ENCODE measurements at places on chromosomes 13 and 19.
A peak's percentile ranks its signal among the peaks of the same experiment; 100 is the strongest.

GRCh38 chr19:9757544-9758501 lies 10.7 kb downstream of the ZNF846 start:
- DNase-seq: no peak

DNA sequence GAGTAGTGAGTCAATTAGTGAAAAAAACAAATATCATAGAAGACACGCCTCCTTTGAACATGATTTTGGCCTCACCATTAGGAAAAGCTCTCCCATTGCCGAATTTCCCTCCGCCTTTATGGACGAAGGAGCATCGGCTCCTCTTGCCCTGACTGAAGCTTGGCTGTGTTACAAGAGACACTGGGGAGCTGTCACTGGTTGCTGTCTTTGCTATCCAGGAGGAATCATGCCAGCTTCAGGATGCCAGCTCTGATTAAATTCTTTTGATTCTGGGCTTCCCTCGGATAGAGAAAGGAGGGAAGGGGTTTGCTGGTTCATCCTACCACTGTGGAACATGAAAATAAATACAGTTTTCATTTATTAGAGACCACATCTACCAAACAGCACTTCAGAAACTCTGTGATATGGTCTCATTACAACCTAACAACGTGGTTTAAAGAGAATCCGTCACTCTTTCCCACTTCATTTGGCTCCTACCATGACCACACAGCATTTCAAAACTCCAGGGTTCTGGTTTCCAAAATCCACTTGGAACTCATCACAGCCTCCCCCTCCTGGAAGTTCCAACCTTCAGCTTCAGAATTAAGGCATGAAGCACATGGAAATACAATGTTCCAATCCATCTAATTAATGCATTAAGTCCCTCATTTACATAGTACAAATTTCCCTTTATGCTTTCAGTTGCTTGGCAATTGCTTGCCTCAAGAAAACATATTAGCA lies 446.0 kb downstream of the EFNB2 start:
- DNase-seq: no peak

DNA sequence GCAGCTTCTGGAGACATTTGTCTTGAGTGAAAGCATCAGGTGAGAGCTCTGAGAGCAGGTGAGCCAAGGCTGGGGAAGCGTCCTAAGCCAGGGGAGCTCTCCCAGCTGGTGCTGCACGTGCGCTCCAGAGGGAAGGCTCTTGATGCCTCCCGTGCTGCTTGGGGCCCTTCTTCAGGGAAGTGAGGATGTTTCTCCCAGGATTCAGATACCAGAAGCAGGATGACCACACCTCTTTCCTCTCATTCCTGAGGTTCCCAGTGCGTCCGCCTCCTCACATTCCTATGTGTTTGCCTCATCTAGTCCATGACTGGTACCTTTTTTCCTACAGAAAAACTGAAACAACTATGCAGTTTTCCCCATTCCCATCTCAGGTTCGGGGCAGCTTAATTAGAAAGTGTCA lies 231.0 kb upstream of the IRS2 start:
- no peak for DNase-seq

DNA sequence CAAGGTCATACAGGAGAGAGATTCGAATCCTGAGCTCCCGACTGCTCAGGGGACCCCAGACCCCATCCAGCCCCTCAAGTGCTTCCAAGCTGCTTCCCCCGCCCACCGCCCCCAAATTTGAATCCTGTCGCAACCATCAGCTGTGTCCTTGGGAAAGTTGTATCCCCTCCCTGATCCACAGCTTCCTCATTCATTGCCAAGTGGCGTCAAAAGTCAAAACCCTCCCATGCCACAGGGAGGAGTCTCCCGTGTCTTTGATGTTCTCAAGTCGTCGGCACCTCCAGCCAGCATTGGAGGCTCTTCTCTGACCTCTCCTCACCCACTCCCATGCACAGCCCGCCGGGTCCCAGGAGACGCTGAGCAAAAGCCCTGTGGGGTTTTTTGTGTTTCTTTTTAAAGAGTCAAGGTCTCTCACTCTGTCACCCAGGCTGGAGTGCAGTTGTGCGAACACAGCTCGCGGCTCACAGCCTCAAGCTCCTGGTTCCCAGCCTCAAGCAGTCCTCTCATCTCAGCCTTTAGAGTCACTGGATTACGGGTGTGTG lies 2.8 kb upstream of the IFI30 start:
- DNase-seq: no peak

DNA sequence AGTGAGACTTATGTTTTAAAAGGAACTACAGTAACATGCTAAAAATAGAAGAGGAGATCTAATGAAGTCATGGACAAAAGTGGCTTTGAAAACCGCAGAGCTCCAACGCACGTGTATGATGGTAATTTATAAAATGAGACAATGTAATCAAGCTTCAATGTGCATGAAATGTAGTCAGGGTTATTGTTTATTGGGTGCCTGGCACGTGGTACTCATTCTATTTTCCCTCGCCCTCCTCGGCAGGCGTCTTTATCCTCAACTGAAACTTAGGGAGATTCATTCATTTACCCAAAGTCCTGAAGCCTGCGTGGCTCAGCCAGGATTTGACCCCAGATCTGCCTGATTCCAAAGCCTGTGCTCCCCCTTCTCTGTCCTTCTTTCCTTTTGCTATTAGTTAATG lies 79.8 kb downstream of the CHST8 start:
- no peak for DNase-seq

- DNase-seq: no peak
Measured at GRCh38 chr13:32938907-32939306, 77.3 kb upstream of the KL start.

DNA sequence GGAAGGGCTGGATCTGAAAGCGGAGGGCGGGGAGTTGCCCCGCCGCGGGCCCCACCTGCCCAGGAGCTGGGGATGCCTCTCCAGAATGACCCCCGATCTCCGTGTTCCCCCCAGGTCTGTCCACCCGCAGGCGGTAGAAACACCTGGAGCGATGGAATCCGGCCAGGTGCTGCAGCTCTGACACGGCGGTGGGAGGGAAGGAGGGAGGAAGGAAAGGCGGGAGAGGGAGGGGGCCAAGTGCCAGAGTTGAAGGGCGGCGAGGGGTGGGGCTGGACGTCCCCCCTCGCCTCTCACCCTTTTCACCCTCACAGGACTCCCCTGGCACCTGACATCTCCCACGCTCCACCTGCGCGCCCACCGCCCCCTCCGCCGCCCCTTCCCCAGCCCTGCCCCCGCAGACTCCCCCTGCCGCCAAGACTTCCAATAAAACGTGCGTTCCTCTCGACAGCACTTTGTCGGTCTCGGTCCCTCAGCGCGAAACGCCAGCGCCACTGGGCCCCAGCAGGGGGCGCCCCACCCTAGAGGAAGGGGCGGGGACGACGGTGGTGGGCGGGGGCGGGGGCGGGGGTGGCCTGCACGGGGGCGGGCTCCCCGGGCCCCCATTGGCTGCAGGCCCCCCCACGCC lies 337 bp upstream of the FXYD7 start:
- DNase-seq: peak; percentile 45

DNA sequence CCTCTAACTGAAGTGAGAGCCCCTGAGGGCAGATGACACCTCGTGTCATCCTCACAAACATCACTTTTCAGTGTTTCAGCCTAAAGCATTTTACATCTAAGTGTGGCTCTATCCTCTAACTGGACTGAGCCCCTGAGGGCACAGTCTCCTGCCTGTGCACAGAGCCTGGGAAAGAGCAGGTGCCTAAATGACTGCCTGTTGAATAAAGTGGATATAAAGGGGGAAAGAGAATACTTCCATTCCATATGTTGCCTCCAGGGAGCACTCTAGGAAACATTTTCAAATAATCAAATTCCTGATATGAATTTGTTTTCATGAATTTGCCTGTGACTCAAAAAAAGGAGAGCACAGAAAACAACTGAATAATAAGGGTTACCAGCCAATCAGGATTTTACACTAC lies 32.2 kb downstream of the CNMD start:
- no peak for DNase-seq

Data from amygdala (tissue), 56 donors.